Mammary microvascular endothelial cell (primary cell): ENCODE measurements at places on chromosomes 1 and 21. TPM values are rescaled to one million over a fixed set of nuclear protein-coding genes. Genes with fewer than 3 reads are reported as not detected.

USH2A gene
- not detected in 2 replicates for total RNA-seq

RORC gene
- total RNA-seq, result not detected in 2 replicates

ZNF687 gene
- total RNA-seq, result 14.9 and 16.9 TPM in 2 replicates

G0S2 gene
- total RNA-seq, result 52.2 and 54.6 TPM in 2 replicates

NID1 gene
- total RNA-seq, result 84.1 and 87.7 TPM in 2 replicates

C1orf87 gene
- not detected in 2 replicates for total RNA-seq

ARTN gene
- total RNA-seq, result 0.05 TPM in 1 of 2 replicates, not detected in the other
